GM12878 (cell line): ENCODE measurements at places on chromosomes 3 and 15. TPM values are rescaled to one million over a fixed set of nuclear protein-coding genes. Genes with fewer than 3 reads are reported as not detected.

The TFRC gene
- total RNA-seq: 356 and 373 TPM in 2 replicates

The CORO2B gene
- 0.05 and 0.27 TPM in 2 replicates for total RNA-seq

- H3K27ac ChIP-seq: no peak overlapping the region
- no peaks in the 10 kb centered on the region for H3K4me1 ChIP-seq
- no peak overlapping the region for H3K4me3 ChIP-seq
- no peaks in the 10 kb centered on the region for H3K27me3 ChIP-seq
Observed at GRCh38 chr3:9064251-9064650, 101.0 kb upstream of the RAD18 start.

GRCh38 chr3:100775669-100776068 is 66.4 kb downstream of the TFG start:
- no peak overlapping the region for H3K27ac ChIP-seq
- no peak overlapping the region for H3K4me3 ChIP-seq
- H3K4me1 ChIP-seq: no peaks in the 10 kb centered on the region
- H3K27me3 ChIP-seq: no peaks in the 10 kb centered on the region

GRCh38 chr3:20683910-20684309 is 497.9 kb upstream of the SGO1 start:
- no peak overlapping the region for H3K27ac ChIP-seq
- H3K27me3 ChIP-seq: no peaks in the 10 kb centered on the region
- H3K4me3 ChIP-seq: no peak overlapping the region
- H3K4me1 ChIP-seq: no peaks in the 10 kb centered on the region
